ENCODE measurements at places on chromosomes 6 and 20. TPM values are rescaled to one million over a fixed set of nuclear protein-coding genes. Genes with fewer than 3 reads are reported as not detected.

The C20orf96 gene
- 2.7 TPM for total RNA-seq

DNA sequence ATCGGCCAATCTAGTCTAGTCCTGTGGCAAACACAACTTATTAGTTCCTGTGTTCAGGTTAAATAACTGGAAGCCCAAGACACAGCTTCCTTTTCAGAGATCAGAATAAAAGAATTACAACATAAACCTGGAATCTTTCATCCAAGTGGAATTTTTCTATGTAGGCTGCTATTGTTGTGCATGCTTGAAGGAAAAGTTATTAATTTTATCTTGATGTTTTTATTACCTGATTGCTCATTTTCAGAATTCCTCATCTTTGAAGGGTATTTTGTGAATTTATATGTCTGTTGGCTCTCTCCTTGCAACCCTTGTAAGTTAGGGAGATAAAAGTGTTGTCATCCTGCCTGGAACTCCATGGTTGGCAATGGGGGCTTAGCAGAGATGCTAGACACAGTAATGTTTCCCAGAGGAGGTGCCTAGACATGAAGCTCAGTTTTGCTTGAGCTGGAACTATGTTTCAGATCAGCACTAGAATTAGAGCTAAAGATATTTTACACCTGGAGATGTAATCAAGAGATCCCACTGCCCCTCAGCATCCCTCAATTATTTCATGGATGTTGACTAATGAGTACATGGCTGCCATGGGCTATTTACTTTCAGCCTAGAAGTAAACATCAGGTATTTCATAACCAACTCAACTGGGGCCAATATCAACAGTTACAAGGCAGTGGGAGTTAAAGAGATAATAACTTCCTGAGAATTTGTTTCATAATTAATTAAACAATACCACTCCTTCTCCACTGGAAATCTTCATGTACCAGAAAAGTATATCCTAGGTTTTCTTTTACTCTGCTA, 367.0 kb upstream of the MARCKS start:
- no peak for DNase-seq

DNA sequence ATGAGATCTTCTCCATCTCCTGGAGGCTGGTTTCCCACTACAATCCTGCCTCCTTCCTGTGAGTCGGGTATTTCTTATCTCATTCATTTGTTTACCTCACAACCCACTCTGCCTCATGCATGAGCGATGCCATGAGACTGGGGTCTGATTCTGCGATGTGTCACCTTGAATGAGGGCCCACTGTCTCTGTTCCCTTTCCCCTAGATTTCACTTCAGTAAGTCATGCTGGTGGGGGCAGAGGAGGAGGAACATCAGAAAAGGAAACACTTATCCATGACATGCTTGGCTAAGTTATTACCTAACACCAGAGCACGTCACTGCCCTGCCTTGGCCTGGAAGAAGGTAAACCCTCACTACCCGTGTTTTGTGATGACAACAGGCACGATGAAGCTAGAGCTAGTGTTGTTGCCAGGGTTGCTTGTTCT, 337.4 kb upstream of the PRDM1 start:
- DNase-seq, result no peak

DNA sequence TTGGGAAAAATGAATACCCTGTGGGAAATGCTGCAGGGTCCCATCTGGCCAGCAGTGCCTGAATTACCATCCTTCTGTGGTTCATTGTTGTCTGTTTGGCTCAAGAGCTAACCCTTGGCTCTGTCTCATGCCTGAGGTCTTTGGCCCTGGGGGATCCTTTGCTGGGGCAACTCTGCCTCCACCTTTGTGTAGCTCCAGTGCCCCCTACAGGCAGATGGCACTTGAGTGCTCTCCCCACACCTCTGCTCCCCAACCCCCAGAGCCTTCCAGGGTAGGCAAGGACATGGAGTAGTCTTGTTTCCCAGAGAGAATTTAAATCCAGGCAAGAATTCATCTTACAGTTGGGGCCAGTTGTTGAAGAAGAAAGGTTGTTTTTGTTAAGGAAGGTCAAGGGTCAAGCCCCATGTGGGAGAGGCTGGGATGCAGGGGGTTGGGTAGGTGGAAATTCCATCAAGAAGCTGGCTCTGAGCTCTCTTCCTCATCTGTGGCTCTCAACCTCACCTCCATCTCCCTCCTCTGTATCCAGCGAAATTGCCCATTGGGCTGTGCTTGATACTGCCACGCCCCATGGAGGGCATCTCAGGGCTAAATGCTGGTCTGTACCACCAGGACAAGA, 44.2 kb downstream of the ZNF831 start:
- no peak for DNase-seq

- DNase-seq, result no peak
Observed at GRCh38 chr20:62060631-62061541, 4.8 kb downstream of the TAF4 start.

All from vagina (tissue), 2 donors.